ENCODE measurements at places on chromosomes 1 and 21. TPM values are rescaled to one million over a fixed set of nuclear protein-coding genes. Genes with fewer than 3 reads are reported as not detected.

DNA sequence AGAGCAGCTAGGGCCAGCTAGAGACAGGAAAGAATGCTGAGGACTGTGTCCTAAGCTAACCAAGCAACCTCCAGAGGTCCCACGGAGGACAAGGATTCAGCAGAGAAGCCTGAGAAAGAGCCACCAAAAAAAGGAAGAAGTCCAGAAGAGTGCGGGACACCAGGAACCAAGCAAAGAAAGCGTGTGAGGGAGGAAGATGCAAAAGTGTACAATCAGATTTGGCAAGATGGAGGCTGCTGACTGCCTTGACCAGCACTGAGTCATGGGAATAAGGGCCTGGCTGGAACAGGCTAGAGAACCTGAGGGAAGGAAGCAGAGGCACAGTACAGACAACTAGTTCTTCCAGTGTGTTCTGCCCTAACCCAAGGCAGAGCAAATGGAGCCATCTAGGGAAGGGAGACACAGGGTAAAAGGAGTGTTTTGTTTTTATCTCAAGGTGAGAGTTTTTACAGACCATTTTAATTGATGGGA is 18.5 kb downstream of the TP53BP2 start:
- DNase-seq, result no peak

DNA sequence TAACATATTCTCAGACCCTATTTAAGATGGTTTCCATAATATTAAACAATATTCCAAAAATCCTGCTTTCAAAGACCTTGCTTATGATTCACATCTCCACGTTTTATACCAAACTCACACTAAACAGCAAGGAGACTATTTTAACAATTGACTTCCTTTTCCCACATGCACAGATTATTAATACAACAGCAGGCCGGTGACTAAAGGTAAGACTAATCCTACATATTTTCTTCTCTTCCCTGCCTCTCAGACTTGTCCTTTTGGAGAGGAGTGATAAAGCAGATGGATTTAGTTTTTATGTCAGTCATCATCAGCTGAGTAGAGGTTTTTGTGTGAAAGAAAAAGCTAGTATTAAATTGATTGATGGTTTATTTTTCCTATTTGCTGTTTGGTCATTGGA is 400.6 kb downstream of the NTNG1 start:
- no peak for DNase-seq

- no peak for DNase-seq
Measured at GRCh38 chr1:174789399-174789798, 210.3 kb upstream of the CACYBP start.

DNA sequence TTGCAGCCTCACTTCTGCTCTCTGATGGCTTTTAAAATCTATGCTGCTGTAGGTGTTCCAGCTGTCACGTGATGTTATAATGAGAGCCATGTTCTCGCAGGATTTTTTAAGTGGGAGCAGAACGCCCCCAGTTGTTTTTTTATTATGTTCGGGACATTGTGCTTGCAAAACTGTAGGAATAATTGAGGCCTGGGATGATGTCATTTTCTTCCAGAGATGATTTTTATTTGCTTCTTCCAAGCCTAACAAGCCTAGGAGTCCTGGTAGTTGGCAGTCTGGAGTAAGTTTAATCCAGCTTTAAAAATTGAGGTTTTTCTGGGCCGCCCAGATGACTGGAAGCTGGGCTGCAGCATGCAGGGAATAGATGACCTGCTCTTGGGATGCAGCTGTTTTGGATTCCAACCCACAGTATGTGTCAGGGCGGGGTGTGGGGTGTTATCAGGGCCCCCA is 34.6 kb upstream of the CHIT1 start:
- no peak for DNase-seq

DNA sequence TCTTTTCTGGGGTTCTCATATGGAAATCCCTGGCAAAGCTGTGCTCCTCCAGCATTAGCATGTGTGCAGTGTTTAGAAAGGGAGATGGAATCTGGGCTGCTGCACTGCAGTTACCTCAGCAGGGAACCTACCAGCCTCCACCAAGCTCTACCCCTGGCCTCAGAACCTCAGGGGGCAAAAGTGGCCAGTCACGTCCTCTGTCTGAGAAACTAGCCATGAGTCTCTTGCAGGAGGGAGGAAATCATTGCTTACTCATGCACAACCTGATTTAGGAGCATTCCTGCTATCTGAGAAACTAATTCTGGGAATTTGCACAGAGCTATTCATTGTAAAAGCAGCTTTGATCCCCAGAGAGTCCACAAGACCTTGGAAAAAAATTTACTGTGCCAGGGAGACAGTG is 80.6 kb upstream of the IPO9 start:
- DNase-seq, result peak; percentile 30

DNA sequence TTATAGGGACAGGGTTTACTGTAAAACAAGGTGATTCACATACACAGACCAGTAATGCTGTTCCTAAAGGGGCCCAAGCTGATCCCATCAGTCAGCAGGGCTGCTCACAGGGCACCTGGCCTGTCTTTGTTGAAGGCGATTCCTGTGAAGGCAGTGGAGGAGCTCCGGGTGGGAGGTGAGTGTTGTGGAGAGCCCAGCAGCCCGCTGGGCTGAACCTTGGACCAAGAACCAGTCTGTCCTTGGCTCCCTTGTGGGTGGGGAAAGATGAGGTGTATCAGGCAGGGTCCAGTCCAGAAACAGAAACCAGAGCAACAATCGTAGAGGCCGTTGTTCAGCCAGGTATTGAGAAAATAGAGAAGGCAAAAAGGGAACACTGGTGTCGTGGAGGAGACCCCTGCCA is 12.5 kb downstream of the PDXK start:
- DNase-seq, result no peak

GJA8 gene
- total RNA-seq, result not detected

DYNLT4 gene
- not detected for total RNA-seq
